Endodermal cell (in vitro differentiated cells): ENCODE measurements at places on chromosomes 12 and 14.

DNA sequence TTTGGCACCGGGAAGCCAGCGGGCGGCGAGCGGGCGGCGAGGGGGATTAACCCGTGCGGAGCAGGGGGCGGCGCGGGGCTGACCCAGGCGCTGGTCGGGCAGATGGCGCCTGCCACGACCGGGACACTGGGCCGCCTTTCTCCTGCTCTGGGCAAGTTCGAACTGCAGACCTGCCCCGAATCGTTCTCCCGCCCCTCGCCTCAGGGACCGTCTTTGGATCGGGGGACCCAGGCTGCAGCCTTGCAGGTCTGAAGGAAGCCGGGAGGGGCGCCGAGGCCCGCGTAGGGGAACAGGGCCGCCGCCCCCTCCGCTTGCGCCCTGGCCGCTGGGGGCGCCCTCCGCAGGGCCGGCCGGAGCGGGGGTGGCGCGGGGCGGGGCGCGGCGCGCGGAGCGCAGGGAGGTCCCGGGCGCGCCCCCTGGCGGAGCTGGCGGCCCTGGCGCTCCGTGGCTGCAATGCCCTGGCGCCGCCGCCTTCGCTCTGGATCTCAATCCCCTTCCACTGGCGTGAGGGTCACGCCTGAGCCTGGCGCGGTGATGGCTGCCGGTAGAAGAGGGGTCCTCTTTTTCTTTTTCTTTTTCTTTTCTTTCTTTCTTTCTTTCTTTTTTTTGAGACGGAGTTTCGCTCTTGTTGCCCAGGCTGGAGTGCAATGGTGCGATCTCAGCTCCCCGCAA, 449 bp upstream of the LTBP2 start:
- peaks cover 6% of the 10 kb centered on the region for H3K4me1 ChIP-seq
- no peaks in the 10 kb centered on the region for H3K36me3 ChIP-seq
- DNase-seq, result peak; percentile 94
- peak overlapping the region; percentile 73 for H3K4me3 ChIP-seq
- no peak overlapping the region for H3K27ac ChIP-seq

DNA sequence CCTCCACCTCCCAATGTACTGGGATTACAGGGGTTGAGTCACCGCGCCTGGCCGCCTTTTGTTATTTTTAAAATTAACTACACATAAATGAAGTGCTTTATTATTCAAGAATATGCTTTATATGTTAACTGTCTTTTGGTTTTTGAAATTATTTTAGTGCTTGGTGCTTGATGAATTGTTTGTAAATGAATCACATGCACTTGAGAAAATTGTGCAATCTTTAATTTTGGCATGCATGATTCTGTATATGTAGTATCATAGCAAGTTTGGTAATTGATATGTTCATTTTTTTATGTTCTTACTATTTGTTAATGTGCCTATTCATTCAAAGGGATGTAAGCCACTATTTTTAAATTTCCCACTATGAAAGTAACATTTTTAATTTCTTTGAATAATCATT, 440.9 kb downstream of the NAV3 start:
- no peak for DNase-seq
- no peaks in the 10 kb centered on the region for H3K36me3 ChIP-seq
- no peak overlapping the region for H3K4me3 ChIP-seq
- H3K27ac ChIP-seq, result no peak overlapping the region
- H3K27me3 ChIP-seq, result no peaks in the 10 kb centered on the region
- no peaks in the 10 kb centered on the region for H3K4me1 ChIP-seq

DNA sequence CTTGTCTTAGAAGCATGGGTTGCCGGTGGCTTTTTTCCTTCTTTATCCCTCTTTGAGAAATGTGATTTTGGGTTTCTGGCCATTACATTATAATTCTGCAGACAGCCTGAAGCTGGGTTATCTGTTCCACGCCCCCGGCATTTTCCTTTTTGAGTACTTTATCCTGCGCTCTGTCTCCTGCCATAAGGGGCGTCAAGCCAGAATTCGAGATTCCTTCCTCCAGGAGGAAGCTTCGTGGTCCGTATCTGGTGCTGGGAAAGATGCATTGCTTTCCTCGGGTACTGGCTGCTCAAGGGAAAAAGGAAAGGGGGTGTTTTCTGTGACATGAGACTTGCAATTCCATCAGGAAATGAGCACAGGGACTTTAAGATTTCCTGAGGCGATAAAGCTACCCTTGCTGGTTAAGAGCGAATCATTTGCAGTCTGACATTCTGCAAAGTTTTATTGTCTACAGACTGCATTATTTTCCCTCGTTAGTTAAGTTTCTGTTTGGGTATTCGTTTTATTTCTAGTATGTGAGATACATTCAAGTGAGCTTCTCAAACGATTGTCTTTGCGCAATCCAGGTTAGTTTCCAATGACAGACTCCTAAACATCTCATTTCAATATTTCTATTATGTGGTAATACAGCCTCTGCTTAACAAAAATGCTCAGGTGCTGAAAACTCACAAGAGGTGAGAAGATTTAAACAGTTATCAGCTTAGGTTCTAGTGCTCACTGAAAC, 694 bp downstream of the AKAP5 start:
- peak; percentile 84 for DNase-seq
- H3K36me3 ChIP-seq, result no peaks in the 10 kb centered on the region
- peaks cover 19% of the 10 kb centered on the region for H3K27me3 ChIP-seq
- H3K4me3 ChIP-seq, result peak overlapping the region; percentile 81
- H3K4me1 ChIP-seq, result no peaks in the 10 kb centered on the region
- no peak overlapping the region for H3K27ac ChIP-seq

- peak overlapping the region; percentile 19 for H3K4me3 ChIP-seq
- no peaks in the 10 kb centered on the region for H3K27me3 ChIP-seq
- H3K4me1 ChIP-seq, result no peaks in the 10 kb centered on the region
- DNase-seq, result no peak
- no peak overlapping the region for H3K27ac ChIP-seq
Observed at GRCh38 chr14:43803076-43803689, 703.9 kb downstream of the FSCB start.

- H3K4me3 ChIP-seq, result no peak overlapping the region
- H3K27ac ChIP-seq, result no peak overlapping the region
- no peaks in the 10 kb centered on the region for H3K36me3 ChIP-seq
- no peaks in the 10 kb centered on the region for H3K27me3 ChIP-seq
Observed at GRCh38 chr12:23534196-23534595, 415.3 kb downstream of the SOX5 start.

DNA sequence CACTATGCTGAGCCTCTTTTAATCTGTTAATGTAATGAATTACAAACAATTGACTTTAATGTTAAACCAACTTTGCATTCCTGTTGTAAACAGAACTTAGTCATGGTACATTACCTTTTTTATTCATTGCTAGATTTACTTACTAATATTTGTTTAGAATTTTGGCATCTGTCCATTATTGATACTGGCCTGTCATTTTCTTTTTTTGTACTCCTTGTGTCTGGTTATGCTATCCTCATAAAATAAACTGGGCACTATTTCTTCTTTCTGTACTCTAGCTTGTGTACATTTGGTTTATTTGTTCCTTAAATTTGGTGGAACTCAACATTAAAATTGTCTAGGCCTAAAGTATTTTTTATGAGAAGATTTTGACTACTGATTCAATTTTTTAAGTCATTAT, 32.1 kb downstream of the SPATA7 start:
- peaks cover 34% of the 10 kb centered on the region for H3K36me3 ChIP-seq
- DNase-seq, result no peak
- H3K4me3 ChIP-seq, result no peak overlapping the region
- H3K27me3 ChIP-seq, result no peaks in the 10 kb centered on the region

DNA sequence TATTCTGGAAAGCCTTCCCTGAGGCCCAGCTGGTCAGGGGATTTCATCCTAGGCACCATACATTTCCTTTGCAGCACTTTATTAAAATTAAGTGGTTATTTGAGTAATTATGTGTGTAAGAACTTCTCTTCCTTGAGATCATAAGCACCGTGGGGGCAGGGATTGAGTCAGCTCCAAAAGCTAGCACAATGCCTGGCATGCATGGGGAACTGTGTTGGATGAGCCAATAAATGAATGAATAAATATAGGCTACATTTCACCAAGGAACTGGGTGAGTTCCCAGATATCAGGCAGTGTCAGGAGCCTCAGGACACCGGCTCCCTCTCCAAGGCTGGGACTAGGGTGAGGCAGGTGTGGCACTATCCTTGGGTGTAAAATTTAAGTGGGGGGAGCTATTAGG, 82.8 kb upstream of the FBXO21 start:
- H3K36me3 ChIP-seq, result no peaks in the 10 kb centered on the region
- H3K4me3 ChIP-seq, result no peak overlapping the region
- H3K27me3 ChIP-seq, result no peaks in the 10 kb centered on the region
- H3K4me1 ChIP-seq, result no peaks in the 10 kb centered on the region
- no peak overlapping the region for H3K27ac ChIP-seq
- no peak for DNase-seq

- H3K4me1 ChIP-seq, result peaks cover 7% of the 10 kb centered on the region
- DNase-seq, result no peak
- H3K4me3 ChIP-seq, result no peak overlapping the region
Observed at GRCh38 chr12:12887471-12887870, 3.9 kb upstream of the GPRC5A start.

DNA sequence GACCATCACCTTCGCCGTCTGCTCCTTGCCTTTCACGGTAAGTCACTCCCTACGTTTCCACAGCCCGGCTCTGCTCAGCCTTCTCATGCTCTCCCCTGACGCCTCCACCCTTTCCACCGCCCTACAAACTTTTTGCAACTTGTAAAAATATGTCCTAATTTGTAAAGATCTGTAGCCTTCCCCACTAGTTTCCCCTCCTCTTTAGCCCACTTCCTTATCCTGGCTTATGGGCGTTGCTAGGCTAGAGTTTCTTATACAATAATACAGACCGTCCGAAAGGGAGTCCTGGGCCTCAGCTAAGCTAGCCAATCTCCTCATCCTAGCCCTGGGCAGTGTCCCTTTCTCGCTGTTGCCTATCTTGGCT, 1.2 kb downstream of the PTGER2 start:
- no peaks in the 10 kb centered on the region for H3K36me3 ChIP-seq
- no peak for DNase-seq
- H3K27me3 ChIP-seq, result peaks cover 77% of the 10 kb centered on the region
- H3K4me1 ChIP-seq, result no peaks in the 10 kb centered on the region
- no peak overlapping the region for H3K27ac ChIP-seq

- no peaks in the 10 kb centered on the region for H3K36me3 ChIP-seq
- H3K4me1 ChIP-seq, result no peaks in the 10 kb centered on the region
- no peak overlapping the region for H3K27ac ChIP-seq
- no peak overlapping the region for H3K4me3 ChIP-seq
- H3K27me3 ChIP-seq, result no peaks in the 10 kb centered on the region
Observed at GRCh38 chr12:131067981-131068851, 114.5 kb downstream of the ADGRD1 start.

- peaks cover 51% of the 10 kb centered on the region for H3K36me3 ChIP-seq
- H3K27ac ChIP-seq, result no peak overlapping the region
- DNase-seq, result no peak
- no peaks in the 10 kb centered on the region for H3K27me3 ChIP-seq
- no peak overlapping the region for H3K4me3 ChIP-seq
- peaks cover 4% of the 10 kb centered on the region for H3K4me1 ChIP-seq
Observed at GRCh38 chr12:6552140-6552551, 3.7 kb downstream of the IFFO1 start.

DNA sequence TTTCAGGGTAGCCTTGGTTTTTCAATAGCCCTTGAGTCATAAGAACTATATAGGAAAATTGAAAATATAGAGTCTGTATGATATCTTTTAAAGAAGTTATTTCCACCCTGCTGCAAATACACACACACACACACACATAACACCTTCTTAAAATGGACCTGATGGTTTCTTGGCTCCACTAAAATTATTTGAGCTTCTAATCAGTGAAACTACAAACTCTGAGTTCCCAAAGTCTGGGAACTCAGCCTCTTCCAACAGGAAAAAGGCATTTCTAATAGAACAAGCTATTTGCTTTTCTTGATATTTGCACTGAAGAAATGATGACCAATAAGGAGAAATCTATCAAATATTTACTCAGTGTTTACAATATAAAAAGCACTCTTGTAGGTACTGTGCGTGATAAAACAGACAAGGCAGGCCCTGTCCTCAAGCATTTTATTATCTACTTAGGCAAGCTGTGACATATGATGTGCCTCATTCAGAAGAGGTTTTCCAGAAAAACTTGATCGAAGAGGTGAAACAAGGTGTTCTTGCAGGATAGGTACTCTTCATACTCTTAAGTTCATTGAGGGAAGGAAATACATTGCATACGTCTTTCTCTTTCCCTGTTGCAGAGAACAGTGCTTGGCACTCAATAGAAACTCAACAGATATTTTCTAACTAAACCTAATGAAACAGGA, 88.6 kb downstream of the MGST1 start:
- no peaks in the 10 kb centered on the region for H3K27me3 ChIP-seq
- H3K4me1 ChIP-seq, result no peaks in the 10 kb centered on the region
- no peaks in the 10 kb centered on the region for H3K36me3 ChIP-seq
- H3K4me3 ChIP-seq, result no peak overlapping the region

GRCh38 chr12:95440401-95440800, 33.6 kb upstream of the METAP2 start:
- peaks cover 5% of the 10 kb centered on the region for H3K4me1 ChIP-seq
- no peak overlapping the region for H3K27ac ChIP-seq
- no peak for DNase-seq
- H3K4me3 ChIP-seq, result no peak overlapping the region
- no peaks in the 10 kb centered on the region for H3K27me3 ChIP-seq
- H3K36me3 ChIP-seq, result no peaks in the 10 kb centered on the region

DNA sequence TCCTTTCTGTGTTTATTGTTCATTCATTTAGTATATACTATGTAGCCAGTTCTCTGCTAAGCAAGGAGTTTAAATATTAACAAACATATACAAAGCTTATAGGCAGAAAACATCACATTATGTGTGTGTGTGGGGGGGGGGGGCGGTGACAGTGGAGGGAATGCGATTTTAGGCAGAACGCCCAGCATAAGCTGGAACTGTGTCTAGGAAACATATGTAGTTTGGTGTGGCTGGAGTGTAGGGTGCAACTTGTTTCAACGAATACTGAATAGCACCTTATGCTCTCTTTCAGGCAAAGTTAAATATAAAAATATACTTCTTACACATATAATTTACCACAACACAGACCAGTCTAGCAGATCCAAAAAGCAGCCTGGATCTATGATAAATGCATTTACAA, 980.6 kb downstream of the SLC6A15 start:
- H3K27ac ChIP-seq, result no peak overlapping the region
- H3K27me3 ChIP-seq, result no peaks in the 10 kb centered on the region
- H3K4me3 ChIP-seq, result no peak overlapping the region
- no peaks in the 10 kb centered on the region for H3K4me1 ChIP-seq
- DNase-seq, result no peak

GRCh38 chr12:117035287-117035686, 63.9 kb downstream of the TESC start:
- no peaks in the 10 kb centered on the region for H3K27me3 ChIP-seq
- H3K36me3 ChIP-seq, result peaks cover 6% of the 10 kb centered on the region
- H3K27ac ChIP-seq, result no peak overlapping the region
- peak; percentile 76 for DNase-seq
- peaks cover 14% of the 10 kb centered on the region for H3K4me1 ChIP-seq

GRCh38 chr12:54392485-54393206, 8.1 kb upstream of the ZNF385A start:
- no peaks in the 10 kb centered on the region for H3K27me3 ChIP-seq
- H3K27ac ChIP-seq, result peak overlapping the region; percentile 75
